ENCODE measurements at places on chromosomes 11 and 22. TPM values are rescaled to one million over a fixed set of nuclear protein-coding genes. Genes with fewer than 3 reads are reported as not detected.

Gene DENND6B
- 0.56 TPM for total RNA-seq

DNA sequence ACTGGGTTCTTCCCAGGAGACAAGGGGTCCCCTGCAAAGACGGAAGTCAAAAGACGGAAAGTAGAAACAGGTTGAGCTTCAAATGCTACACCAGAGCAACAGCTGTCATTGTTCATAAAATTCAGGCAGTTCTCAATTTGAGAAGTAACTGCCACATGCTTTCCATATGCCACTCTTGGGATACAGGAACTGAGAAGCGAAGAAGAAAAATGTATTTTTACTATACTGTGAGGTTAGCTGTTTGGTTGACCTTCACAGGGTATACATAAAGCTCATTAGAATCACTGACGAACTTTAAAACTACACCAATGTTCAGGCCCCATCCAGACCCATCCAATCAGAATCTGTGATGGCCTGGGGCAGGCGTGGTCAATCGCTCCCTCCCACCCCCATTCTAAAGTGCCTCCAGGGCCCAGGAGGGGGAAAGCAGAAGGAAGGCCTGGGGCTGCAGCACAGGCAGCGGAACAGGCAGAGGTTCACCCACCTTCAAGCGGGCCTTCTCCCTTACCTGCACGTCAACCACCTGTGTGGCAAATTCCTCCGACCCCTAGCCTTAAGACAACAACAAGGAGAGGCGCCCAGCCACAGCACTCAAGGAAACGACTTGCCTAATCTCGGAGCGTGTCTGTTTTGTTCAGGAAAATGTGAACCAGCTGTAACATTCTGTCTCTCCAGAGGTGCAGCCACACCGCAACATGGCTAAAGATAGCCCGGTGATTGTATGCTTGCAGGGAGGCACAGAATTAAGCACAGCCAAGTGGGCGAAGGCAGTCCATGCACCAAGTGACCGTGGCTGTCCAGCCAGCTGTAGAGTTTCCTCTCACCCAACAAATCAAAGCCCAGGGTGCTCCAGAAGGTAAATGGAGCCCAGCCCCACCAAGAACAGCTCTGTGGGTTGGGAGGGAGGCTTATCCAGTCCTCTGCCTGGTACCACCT, 82.6 kb downstream of the MICAL3 start:
- no peak for DNase-seq

DNA sequence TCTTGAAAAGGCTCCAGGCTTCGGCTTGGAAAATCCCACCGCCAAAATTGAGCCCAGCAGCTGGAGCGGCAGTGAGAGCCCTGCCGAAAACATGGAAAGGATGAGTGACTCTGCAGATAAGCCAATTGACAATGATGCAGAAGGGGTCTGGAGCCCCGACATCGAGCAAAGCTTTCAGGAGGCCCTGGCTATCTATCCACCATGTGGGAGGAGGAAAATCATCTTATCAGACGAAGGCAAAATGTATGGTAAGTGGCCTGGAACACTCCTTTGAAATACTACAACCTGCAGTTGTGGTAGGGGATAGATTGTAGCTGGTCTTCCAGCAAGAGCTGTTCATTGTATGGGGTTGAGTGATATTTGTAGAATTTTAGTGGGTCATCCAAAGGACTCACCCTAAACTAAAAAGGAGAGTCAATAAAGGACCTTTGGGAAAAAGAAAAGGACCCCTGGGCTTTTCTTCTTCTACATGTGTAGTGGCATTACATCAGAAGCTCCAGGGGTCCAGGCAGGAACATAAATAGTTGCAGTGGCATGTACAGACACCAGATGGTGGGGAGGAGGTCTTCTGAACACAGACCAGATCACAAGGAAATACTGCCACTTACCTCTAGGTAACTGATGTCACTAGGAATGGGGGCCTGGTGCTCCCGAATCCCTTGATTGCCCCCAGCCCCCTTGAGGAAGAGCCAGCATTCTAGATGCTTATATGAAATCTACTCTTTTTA, 90.1 kb downstream of the TEAD1 start:
- no peak for DNase-seq

DNA sequence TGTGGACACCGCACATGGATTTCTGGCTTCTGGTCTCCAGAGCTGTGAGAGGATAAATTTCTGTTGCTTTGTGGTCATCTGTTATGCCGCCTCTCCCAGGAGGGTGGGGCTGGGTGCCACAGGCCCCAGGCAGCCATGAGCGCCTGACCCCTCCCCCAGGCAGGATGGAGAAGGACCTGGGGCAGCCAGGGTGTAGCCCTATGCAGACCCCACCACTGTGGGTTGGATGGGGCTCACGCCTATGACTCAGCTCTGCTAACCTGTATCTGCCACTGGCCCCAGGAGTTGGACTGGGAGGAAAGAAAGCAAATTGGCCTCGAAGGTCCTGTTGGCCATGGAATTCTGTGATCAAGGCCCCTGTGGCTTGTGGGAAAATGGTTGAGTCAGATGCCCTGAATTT, 1351.1 kb downstream of the BRD1 start:
- DNase-seq: no peak

- DNase-seq: peak; percentile 86
Measured at GRCh38 chr22:35835998-35836691, 118.5 kb downstream of the APOL5 start.

Gene TRIM66
- 5.0 TPM for total RNA-seq

All from IMR-90 (cell line).